ENCODE measurements at places on chromosomes 3 and 15. TPM values are rescaled to one million over a fixed set of nuclear protein-coding genes. Genes with fewer than 3 reads are reported as not detected.

The CCR9 gene
- total RNA-seq: not detected

The ATP13A5 gene
- not detected for total RNA-seq

The GOLGA8O gene
- not detected for total RNA-seq

DNA sequence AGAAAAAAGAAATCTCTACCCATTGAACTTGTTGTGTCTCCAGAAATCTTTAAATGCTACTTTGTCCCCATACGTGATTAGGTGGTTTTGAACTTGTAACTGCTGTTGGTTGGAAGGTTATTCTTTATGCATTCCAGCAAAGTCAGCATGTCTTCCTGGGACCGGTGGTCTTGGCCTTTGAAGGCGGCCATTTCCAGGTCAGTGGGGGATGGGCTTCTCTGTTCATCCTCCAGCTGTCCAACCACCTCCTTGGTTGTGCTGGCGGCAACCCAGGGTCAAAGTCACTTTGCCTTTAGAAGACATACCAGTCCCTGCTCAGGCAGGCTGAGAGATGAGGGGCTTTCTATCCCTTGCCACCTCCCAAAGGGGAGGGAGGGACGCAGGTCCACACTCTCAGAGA lies 37.9 kb upstream of the ARL8B start:
- no peak for DNase-seq

DNA sequence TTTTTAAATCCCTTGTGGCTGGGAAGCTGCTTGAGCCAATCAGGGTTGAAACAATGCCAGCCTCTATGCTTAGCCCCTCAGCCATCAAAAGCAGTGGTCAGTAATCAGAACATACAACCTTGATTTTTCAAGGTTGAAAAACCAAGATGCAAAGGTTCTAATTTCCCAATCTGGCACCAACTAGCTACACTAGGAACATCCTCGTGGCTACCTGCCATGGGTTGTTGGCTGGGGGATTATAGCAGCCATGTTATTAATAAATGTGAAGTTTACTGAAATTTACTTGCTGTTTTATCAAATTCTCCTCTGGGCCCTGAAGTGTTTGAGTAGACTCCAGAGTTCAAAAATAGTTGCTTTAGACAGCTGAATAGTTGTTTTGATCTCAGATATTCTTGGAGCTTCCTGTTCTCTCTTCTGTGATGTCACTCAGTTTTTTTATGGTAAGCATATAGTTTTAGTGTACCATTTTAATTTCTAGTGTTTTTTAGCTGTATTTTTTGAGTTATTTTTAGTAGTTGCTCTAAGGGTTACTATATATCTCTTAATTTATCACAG lies 31.9 kb downstream of the PCCB start:
- DNase-seq: no peak

DNA sequence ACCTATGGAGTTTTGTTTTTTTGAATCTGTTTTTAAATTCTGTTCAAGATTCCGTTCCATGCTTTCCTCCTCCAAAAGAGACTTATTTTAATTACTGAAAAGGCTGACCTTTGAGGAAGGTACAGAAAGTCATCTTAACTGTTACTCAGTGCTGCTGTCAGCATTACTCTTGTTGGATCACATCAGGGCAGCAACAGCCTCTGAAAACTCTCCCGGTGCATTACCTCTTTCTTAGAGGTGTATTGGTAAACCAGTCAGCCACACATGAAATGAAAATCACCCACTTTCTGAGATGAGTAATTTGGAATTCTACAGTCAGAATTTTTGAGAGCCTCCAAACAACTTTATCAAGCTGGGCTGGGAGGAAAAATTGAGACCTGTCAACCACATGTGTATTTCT lies 88.5 kb upstream of the LIMD1 start:
- no peak for DNase-seq

DNA sequence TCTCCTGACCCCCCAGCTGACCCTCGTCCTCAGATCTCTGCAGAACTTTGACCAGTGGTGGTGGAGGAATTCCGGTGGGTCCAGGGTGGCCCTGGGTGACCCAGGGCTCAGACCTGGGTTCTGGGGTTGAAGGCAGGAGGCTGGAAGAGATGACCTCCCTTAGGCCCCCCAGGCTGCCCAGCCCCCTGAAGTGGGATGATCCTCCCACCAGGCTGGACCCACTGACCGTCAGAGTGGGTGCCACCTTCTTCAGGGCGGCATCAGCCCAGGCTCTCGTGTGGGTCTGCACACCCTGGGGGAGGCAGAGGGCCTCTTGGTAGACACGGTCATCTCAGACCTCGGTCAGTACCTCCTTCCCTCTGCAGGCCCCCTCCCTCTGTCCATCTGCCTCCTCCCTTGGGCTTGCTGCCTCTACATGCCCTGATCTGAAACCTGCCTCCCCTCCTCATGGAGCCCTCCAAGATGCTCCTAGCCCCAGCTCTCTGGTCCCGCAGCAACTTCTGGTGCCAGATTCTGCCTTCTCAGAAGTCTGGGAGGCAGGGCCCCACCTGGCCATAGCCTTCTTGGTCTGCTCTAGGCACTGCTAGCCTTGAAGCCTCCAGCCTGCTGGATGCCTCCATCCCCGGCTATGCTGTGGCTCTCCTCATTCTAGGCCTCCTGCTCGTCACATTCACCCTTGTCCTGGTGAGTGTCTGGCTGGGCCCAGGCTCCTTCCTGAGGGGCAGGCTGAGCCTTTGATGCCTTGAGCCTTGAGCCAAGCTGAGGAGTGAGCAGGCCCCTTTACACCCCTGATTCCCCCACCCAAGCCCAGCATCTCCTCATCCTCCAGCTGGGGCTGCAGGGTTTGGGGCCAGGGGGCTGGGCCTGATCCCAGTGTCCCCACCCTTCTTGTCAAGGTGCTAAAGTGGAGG lies 49.1 kb upstream of the CSPG4 start:
- no peak for DNase-seq

DNA sequence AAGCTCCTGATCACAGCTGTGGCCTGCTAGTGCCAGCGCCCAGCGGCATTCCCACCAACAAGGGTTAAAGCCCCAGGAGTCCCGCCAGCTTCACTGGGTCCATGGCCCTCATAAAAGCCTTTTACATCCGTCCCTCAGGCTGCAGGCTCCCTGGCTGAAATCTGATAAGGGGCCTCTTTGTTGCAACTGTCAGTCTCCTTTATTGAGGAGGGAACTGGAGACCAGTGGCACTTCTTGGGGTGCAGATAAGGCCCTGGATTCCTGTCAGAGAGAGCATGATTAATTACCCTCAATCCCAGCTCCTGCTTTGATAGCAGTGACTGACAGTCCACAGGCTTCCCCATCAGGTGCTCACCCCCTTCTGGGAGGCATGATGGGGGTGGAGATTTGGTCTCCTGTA lies 30.9 kb upstream of the CLK3 start:
- no peak for DNase-seq

DNA sequence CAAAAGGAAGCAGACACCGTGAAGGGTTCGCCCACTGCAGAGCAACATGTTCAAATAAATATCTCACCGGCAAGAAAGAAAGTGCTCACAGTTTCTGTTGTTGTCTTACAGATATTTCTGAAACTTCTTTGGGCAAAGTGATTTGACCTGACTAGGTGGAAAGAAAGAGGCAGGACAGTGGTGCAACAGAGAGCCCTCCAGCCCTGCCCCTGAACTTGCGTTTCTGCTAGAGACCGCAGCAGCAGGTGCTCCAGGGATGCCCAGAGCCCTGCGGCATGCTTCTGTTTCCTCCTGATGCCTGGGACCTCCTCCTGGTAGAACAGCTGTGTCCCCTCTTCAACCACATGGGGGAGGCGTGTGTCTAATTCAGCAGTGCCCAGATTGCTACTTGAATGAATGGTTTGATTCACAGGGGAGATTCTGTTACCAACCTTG lies 123.4 kb downstream of the ATP10A start:
- peak; percentile 56 for DNase-seq

All from GM23248 (cell line).